Stimulated activated CD4-positive, alpha-beta T cell treated with anti-CD3 and anti-CD28 coated beads, Interleukin-2, amount 100 ng/mL, for 48 hours (primary cell): ENCODE measurements at places on chromosomes 11 and 22.

- no peak for DNase-seq
Measured at GRCh38 chr11:61133956-61134662, 27.1 kb downstream of the VPS37C start.

DNA sequence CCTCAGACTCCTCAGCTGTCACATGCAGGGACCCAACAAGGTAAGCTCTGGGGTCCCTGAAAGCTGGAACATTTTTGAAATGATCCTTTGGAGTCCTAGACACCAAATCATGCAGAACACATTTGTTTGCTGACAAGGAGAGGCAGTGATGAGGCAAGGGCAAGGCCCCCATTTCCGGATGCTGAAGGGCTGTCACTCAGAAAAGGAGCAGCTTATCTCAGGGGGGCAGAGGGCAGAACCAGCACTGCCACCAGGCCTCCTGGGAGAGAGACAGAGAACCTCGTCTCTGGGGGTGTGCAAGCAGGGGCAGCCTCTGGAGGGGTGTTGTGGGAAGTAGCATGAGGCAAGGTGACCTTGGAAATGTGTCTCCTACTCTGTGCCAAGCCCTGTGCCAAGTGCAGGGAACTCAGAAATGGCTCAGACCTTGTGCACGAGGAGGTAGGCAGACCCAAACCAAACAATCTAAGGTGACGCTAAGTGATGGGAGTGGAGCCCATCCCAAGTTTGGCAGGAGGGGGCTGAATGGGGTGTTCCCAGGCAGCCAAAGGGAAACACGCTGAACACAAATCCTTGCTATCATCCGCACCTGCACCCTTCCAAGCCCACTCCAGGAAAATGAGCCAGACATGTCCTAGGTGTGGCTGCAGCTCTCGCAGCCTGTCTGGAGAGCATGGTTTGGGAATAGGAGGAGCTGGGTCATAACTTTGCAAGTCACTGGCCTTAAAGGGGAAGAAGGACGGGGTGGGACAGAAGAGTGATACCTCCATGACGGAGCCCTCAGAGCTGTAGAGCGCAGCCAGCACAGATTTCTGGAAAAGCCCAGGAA, 94.2 kb downstream of the PDE2A start:
- DNase-seq, result no peak

GRCh38 chr11:69298267-69299022, 4.5 kb downstream of the MYEOV start:
- no peak for DNase-seq

DNA sequence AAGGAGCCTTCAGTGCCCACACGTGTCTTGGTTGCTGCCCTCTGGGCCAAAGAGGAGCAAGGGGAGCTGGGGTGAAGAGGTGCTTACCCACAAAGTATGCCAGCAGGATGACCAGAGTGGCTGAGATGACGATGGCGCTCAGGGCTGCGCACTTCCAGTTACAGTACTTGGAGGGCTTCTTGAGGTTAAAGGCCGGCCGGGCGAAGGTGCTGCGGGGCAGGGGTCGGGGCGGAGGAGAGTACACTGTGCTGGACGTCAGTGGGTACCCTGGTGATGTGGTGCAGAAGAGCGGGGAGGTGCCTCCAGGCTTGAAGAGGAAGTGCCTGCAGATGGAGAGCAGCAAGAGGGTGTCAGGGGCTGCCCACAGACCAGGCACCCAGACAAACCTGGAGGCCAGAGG, 315.0 kb upstream of the NARS2 start:
- no peak for DNase-seq

DNA sequence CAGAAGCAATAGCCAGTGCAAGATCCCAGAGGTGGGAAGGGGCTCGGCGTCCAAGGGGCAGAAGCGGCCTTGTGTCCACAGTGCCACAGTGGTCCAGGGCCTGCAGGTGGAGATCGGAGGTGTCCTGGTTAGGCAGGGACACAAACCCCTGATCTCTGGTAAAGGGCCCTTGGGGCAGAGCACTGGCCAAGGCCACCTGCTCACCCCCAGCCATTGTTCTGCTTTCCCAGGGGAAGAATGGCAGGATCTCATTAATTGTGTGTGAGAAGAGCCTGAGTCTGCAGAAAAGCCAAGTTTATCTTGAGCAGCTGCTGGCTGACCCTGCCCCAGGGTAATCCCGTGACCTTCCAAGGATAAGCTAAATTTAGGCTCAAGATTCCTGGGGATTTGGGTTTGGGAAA, 3.1 kb upstream of the CLDN5 start:
- DNase-seq, result no peak

GRCh38 chr22:42928969-42929837, 72.1 kb upstream of the ARFGAP3 start:
- DNase-seq, result no peak

GRCh38 chr11:110428956-110429730, 605 bp upstream of the FDX1 start:
- no peak for DNase-seq

DNA sequence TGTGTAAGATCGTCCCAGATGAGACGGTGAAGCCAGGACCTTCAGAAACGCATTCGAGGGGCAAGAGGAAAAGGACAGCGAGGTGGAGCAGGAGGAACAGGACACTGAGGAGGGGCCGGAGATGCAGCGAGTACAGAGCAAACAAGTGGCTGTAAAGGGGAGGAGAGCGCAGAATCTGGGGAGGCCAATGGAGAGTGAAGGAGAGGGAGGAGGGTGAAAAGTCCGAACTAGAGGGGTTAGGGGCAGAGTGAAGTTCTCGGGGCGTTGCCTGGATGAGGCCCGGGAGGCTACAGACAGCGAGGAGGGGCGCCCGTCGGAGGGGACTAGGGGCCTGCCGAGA, 8.8 kb upstream of the PPIL2 start:
- DNase-seq, result no peak

DNA sequence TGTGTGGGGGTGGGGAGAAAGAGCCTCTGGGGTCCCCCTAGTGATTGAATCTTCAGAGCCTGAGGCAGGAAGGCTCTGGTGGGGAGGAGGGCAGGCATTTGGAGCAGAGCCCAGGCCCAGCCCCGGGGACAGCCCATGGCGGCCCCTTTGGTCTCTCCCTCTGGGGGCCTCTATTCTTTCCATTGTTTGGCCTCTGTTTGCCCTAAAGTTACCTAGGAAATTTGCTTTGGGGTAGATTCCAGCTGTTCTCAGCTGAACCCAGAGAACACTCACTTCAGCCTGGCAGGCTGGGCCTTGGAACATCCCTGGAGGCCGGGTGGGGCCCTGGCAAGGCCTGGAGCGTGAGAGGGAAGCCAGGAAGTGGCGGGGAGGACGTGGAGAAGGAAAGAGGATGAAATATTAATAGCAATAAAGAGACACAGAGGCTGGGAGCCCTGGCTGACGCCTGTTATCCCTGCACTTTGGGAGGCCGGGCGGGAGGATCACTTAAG, 22.9 kb upstream of the A4GALT start:
- no peak for DNase-seq

DNA sequence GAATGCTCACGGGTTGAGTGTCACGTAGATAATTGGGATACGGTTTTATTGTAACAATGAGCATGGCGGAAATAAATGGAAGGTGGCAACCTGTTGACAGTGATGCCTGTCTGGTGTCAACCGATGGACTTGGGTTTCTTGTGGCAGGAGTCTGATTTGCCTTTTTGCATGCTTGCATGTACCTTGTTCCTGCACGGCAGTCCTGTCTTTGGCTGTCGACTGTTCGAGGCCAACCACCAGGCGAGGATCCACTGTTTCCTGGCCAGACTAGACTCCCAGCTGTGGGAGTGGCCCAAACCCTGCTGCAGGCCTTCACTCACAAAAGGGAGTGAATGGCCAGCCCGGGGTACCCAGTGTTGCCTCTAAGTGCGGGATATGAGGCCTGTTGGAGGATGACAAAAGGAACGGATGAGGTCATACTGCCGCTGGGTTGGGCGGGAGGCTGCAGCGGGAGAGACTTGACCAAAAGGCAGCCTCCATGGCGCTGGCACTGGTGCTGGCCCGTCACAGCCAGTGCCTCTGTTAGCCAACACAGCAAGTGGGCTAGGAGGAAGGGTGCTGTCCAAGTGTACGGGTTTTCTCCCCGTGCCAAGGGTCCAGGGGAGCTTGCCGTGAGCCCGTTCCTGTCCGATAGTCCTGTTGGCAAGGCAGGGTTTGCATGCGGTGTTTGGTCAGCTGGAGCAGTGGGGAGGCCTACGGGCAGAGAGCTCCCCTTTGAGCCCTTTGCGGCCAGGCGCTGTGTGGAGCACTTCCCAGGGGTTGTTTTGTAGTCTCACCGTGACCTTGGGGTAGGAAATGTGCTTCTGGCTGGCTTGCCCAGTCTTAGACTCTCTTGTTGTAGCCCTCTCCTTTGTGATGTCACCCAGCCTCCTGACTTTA, 974 bp downstream of the DGCR8 start:
- no peak for DNase-seq

- DNase-seq, result no peak
Measured at GRCh38 chr11:21489416-21490115, 703.3 kb upstream of the ANO5 start.

DNA sequence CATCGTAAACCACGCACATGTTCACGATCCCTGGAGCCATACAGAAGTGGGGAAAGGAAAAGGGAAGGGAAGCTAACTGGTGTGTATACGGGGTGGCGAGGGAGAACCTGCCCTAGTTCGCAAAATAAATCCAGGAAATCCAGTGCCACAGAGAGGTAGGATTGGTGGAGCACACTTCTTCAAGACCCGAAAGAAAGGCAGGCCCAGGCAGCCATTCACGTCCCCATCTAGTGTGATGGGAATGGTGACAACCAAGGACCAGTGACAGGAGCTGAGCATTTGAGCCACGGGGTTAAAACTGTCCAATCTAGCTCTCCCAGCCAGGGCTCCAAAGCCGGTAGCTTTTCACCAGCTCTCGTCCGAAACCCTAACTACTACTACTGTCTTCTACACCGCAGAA, 53.7 kb downstream of the IGSF9B start:
- DNase-seq, result no peak

- DNase-seq, result no peak
Measured at GRCh38 chr11:46680164-46680760, 20.2 kb downstream of the ARHGAP1 start.

- no peak for DNase-seq
Measured at GRCh38 chr11:2159536-2160413, 1.2 kb downstream of the INS start.

DNA sequence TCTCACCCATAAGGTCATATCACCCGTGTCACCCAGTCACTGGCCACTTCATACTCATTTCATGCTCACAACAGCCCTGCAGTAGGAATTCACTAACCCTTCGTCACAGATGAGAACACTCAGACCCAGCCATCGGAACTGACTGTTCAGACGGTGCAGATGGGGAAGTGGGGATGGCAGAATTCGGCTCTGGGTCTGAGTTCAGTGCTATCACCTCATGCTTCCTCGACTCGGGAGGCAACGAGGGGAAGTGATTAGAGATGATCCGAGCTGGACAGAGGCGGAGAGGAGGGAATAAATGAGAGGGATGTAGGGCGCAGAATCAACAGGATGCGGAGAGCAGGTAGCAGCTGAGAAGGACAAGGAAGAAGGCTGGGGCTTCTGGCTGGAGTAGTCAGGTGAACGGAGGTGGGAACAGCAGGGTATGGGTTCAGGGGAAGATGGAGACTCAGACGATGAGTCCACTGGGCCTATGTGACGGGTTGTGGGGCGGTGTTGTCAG, 4.7 kb downstream of the B3GNT6 start:
- DNase-seq, result no peak

GRCh38 chr11:2709429-2709828, 9.6 kb upstream of the KCNQ1OT1 start:
- no peak for DNase-seq

- DNase-seq, result no peak
Measured at GRCh38 chr22:42033263-42034181, 34.9 kb downstream of the WBP2NL start.

DNA sequence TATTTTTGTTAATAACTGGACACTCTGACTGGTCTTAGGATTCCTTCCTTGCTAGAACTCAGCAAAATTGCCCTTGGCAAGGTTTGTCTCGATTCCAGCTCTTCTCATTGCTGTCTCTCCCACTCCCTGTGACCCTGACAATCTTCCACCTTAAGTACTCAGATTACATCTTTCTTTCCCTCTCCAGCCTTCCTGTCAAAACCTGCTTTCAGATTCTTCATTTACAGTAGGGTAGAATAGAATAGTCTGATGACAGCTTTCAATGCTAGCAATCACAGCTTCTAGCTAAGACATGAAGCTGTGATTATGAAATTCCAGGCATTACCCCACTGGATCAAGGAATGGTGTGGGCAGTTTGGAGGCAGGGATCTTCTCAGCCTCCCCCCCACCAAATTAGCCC, 39.2 kb upstream of the LMO2 start:
- no peak for DNase-seq

- no peak for DNase-seq
Measured at GRCh38 chr11:38538866-38539680, 1941.0 kb upstream of the RAG2 start.

- DNase-seq, result no peak
Measured at GRCh38 chr22:40027191-40028097, 32.7 kb downstream of the FAM83F start.
